Stimulated activated CD4-positive, alpha-beta T cell treated with anti-CD3 and anti-CD28 coated beads, Interleukin-1b, Interleukin-23, amount 100 ng/mL, for 1 hour (primary cell): ENCODE measurements at places on chromosomes 5 and 9.
A peak's percentile ranks its signal among the peaks of the same experiment; 100 is the strongest.

DNA sequence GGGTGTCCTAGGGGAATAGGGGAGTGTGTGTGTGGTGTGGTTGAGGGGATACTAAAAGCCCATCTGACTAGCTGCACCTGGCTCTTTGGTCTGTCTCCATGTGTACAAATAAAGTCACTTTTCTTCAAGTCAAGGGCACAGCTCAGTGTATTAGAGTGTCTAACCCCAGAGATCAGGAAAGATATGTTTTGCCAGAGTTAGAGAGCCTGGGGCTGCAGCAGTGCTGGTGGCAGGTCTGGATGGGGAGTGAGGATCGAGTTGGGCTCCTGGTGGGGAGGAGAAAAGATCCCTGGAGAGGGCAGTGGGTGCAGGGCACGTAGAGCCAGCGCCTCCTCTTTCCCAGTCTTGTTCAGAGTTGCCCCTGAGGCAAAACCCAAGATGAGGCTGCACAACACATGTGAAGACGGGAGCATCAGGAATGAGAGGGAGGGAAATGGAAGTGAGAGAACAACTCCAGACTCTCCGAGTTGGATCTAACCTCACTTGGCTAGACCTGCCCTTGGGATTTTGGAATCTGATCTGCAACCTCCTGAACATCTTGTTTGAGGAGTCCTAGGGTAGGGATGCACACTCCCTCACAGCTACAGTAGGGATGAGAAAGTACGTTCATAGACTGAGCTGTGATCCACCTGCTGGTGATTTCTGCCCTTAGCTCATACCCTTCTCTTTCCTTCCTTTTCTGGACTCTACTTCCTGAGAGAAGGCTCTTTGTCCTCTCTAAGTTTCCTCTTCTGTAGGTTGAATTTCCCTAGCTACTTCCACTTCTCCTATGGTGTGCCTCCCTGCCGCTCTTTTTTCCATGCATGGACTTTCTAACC is 309.9 kb downstream of the ZSWIM6 start:
- no peak for DNase-seq

- DNase-seq, result no peak
These were observed 12.1 kb upstream of the EGFL7 start for GRCh38 chr9:136650648-136651047.

DNA sequence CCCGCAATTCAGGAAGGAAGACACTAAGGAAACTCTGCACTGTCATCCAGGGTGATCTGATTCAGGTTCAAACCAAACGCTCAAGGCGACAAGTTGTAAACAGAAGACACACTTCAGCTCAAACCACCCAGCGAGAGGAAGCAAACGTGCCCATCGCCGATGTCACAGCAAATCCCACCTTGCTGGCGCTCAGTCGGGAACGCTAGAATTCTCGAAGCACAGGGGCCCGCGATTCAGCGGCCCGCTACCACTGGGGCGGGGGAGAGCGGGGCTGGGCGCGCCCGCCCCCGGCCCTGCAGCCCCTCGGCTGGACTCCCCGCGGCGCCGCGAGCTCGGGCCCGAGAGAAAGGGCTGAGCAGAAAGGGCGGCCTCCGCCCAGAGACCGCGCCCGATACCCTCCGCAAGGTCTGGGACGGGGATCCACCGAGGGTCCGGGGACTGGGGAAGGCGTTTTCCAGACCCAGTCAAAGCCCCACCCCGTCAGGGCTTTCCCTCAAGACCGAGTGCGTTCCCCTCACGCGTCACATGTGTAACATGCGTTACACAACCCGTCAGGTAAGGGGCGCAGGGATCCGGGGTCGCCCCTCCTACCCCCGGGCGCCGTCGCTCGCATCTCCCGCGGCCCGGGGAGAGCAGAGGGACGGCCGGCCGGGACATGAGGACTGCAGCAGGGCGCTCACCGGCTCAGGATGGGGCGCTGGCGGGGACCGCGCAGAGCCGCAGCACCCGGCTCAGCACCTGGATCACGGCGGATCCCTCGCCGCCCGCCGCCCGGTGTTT is 469 bp downstream of the AGTPBP1 start:
- DNase-seq, result peak; percentile 17

DNA sequence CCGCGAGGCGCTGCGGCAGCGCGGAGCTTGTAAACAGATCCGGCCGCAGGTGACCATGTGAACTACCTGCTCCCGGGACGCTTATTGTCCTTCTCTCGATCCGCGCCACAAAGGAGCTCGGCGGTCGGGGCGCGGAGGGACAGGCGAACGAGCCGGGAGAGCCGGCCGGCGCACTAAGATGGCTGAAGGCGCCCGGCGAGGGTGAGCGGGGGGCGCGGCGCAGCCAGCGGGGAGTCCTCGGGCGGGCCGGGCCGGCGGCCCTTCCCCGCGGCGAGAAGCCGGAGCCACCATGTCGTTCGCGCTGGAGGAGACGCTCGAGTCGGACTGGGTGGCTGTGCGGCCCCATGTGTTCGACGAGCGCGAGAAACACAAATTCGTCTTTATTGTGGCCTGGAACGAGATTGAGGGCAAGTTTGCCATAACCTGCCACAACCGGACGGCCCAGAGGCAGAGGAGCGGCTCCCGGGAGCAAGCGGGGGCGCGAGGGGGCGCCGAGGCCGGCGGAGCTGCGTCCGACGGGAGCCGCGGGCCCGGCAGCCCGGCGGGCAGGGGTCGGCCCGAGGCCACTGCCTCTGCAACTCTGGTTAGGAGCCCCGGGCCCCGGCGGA is 535 bp downstream of the JMY start:
- DNase-seq, result no peak

DNA sequence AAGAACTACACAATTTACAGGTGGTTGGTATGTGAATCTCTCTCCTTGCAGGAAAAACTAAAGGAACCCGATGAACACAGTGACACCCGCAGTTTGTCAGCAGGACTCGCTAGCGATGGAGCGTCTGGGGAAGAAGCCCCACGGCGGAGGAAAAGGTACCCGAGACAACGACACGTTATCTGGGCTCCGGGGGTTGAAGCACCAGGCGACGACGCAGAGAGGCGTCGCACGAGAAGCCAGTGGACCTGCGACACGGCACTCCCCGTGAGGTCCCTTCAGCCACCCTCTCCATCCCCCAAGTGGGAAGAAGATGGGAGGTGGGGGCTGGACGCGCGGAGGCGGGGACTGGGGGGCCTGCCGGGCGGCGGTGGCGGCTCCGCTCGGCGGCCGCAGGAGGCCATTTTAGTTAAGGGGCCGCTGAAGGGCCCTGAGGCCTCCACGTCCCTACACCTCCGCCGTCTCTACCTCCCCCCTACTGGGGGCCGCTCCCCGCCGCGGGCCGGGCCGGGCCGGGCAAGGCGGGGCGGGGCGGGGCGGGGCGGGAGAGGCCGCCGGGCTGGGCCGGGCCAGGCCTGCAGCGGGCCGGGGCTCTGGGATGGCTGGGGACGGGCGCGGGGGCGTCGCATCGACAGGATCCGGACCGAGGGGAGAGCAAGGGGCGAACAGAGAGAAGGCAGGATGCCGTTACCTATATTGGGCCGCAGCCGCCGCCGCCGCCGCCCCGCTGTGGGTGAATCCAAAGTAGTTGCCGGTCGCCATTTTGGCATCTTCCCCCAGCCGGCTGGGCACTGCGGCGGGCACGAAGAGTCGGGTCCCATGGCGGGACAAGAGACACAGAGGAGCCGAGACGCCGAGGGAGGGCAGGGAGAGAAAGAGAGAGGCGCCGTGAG is 754 bp downstream of the ZFR start:
- peak; percentile 26 for DNase-seq

GRCh38 chr5:127373858-127374491 is 83.4 kb downstream of the MEGF10 start:
- no peak for DNase-seq

GRCh38 chr5:129367883-129368282 is 92.2 kb upstream of the ADAMTS19 start:
- DNase-seq, result no peak

GRCh38 chr9:105854783-105855724 is 160.7 kb downstream of the TMEM38B start:
- no peak for DNase-seq

DNA sequence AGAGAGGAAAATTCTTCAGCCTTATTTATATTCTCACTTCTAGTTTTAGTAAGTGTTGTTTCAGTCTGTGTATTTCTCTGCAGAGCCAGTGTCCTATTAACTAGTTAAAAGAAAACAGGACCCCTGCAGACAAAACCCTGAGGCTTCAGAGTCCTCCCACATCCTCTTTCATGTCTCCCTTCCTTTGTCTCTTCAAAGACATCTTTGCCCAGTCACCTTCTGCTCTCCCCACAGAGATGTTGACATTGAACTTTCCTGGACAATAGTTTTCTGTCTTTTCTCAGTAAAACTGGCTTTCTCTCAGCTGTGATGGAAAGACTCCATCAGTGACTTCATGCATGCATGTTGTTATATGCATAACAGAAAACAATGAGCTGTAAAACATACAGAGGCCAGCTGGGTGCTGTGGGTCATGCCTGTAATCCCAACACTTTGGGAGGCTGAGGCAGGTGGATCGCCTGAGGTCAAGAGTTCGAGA is 20.2 kb downstream of the GRAMD2B start:
- no peak for DNase-seq

DNA sequence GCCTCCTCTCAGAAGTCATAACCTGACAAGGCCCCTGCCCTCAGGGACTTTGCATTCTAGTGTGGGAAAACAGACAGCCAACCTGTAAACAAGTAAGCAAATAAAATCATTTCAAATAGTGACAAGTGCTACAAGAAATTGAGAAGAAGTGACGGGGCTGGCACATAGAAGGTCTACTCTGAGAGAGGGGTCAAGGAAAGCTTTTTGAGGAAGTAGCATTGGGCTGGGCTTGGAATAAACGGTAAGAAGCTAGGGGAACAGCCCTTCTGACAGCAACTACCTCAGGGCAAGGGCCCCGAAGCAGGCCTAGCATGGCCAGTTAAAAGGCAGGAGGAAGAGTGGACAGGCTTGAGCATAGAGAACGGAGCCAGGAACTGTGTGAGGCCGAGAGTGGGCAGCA is 4.8 kb upstream of the SLC2A8 start:
- no peak for DNase-seq

- DNase-seq, result no peak
These were observed 47.2 kb downstream of the GPBP1 start for GRCh38 chr5:57221049-57221568.

GRCh38 chr9:137162505-137163364 is 7.1 kb downstream of the LRRC26 start:
- DNase-seq, result no peak

- no peak for DNase-seq
These were observed 45.3 kb downstream of the CWC27 start for GRCh38 chr5:64814073-64814472.

GRCh38 chr5:68518286-68518685 is 302.7 kb downstream of the PIK3R1 start:
- DNase-seq, result no peak

DNA sequence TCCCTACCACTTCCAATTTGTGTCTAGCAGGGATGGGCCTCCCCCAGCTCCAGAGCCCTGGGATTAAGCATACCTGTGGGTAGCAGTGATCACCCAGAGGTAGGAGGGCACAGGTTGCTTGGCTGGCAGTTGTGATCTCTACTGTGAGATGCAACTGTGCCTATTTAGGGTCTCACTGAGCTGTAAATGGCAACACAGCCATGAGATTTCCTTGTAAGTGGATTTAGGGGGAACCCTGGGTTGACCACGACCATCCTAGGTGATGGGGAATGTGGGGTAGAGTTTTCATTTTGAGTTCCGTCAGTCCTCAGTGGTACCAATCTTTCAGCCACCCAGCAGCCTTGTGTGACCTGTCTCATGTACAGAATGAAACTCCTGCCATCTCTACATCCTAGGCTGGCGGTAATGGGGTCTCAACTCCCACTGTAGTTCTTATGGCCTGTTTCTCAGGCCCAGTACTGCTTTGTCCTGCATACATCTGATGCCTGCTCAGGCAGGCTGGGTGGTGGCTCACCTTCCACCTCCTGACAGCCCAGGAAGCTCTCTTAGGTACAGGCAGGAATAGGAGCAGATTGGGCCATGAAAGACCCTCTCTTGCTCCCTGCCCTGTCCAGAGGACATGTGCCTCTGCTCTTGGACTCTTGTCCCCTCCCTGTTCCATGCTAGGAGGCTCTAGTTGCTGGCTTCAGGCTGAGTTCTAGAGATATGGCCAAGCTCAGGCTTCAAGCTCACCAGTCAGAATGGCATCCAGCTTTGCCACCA is 8.1 kb downstream of the HNRNPAB start:
- no peak for DNase-seq

DNA sequence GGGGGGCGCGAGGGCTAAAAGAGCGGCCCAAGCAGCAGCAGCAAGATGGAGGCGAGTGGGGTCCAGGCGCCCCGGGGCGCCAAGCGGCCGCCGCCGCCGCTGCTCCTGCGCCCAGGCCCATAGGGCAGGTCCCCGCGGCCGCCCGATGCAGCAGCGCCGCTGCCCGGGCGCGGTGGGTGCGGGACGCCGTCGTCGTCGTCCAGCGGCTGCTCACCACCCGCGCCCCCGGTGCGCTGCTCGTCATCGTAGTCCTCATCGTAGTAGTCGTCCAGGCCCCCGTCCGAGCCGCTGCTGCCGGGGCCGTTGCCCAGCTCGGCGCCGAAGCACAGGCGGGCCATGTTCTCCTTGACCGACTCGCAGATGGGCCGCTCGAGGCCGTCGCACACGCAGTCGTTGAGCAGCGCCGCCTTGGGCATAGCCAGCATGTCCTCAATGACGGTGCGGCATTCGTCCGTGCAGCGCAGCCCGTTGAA is 1.5 kb downstream of the GAS1 start:
- no peak for DNase-seq

GRCh38 chr5:143182901-143183820 is 220.3 kb downstream of the NR3C1 start:
- peak; percentile 30 for DNase-seq

DNA sequence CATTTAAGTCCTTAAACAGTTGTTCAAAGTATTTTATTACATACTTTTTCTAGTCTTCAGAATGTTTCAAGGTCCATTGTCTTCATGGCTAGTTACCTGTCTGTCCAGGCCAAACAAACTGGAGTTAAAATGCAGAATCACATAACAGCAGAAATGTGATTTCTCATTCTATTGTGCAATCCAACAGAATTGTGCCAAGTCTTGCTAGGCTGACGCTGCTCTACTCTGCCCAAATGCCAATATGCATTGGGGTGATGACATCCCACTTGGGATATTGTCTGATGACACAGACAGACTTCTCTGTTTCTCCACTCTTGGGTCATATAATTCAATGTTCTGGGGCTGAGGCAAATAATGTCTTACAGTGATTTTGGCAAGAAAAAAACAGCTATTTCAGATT is 5.2 kb upstream of the SLC22A5 start:
- no peak for DNase-seq

DNA sequence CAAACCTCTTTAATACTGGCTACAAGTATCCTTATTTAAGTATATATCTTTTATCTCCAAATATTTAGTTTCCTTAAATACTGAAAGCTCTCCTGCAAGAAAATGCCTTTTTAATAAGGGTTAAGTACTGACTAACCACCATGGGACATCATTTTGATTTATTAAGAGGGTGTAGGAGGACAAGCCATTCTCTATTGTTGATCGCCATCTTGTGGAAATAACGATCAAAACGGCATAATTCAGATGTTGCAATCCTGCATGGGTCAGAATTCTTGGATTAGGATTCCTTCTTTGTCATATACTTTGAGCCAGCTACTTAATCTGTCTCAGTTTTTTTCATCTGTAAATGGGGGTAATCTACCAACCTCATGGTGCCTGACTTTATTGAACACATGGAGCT is 28.7 kb upstream of the C5orf46 start:
- DNase-seq, result no peak

GRCh38 chr5:176180339-176180738 is 57.9 kb upstream of the SIMC1 start:
- DNase-seq, result no peak

GRCh38 chr9:101140764-101141163 is 112.2 kb downstream of the PLPPR1 start:
- no peak for DNase-seq
